T-helper 22 cell (primary cell): ENCODE measurements at places on chromosomes 1 and 21.

GRCh38 chr1:72241397-72241796 is 40.9 kb downstream of the NEGR1 start:
- no peak for DNase-seq

DNA sequence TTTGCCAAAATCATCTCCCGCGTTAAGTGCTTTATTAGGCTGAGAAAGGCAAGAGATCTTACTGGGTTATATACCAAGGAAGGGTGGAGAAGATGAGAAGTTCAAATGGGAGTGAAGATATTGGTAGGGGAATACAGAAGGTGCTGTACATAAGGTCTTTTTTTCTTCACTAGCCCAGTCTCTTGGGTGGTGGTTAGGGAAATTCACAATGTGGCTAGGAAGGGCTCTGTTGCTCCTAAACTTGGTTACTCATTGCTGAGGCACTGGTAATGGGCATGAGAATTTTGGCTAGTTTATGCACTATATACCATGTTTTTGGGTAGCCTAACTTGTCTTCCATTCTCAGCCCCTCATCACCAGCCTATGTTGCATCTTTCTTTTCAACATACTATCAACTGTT is 50.6 kb downstream of the LHX4 start:
- no peak for DNase-seq

DNA sequence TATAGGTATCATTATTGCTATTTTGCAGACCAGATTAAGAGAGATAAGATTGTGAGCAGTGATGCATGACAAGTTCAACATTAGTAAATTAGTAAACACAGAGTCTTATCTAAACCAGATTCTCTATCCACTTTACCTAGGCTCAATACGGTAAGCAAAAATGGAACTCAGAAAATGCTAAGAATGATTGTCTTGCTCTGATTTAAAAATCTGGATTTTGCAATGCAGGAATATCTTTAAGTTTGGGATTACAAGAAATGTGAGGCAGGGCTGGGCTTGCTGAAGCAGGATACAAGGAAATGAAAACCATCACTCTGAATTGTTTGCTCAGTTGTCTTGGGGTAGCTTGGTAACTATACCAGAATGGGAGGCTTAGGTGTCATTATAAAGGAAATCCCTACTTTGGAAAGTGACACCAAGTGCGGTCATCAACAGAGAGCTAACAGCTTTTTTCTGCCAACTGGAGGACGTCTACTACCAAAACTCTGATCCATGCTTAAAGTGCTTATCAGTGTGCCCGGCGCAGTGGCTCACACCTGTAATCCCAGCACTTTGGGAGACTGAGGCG is 332.7 kb upstream of the RUNX1 start:
- DNase-seq, result no peak

DNA sequence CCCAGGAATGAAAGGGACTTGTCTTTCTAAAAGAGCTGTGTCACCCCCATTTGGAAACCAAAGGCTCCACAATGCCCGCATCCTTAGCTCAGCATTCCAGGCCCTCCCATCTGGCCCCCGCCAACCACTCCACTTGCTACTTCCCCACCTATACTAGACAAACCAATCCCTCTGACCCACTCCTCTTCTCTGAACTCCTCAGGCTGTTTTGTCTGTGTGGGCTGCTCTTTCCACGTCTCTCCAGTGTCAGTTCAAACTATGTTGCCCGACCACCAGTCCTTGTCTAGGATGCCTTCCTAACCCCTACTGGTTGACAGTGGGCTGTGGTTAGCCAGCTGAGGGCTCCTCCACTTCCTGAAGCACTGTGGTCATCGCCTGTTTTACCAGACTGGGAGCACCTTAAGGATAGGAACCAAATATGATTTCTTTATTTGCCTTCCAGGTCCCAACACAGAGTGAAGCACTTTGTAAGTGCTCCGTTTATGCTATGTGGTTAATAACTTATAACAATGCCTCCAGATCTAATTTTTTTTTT is 8.1 kb upstream of the COA7 start:
- DNase-seq, result no peak

GRCh38 chr1:14930247-14930965 is 223.1 kb upstream of the TMEM51 start:
- DNase-seq, result no peak

- no peak for DNase-seq
These were observed 458.1 kb downstream of the DISC1 start for GRCh38 chr1:232084584-232085223.

- no peak for DNase-seq
These were observed 101.3 kb upstream of the ESRRG start for GRCh38 chr1:216824511-216824910.

GRCh38 chr1:238581332-238581731 is 690.6 kb upstream of the ZP4 start:
- DNase-seq, result no peak

- no peak for DNase-seq
These were observed 7.2 kb upstream of the OPTC start for GRCh38 chr1:203486618-203487370.

- no peak for DNase-seq
These were observed 544.9 kb downstream of the KCNT2 start for GRCh38 chr1:196063294-196063693.

- no peak for DNase-seq
These were observed 2.5 kb downstream of the MRPL9 start for GRCh38 chr1:151760597-151761385.

- no peak for DNase-seq
These were observed 44.0 kb downstream of the TRIM62 start for GRCh38 chr1:33137800-33138199.
